Osteoblast (primary cell): ENCODE measurements at places on chromosomes 4 and X. TPM values are rescaled to one million over a fixed set of nuclear protein-coding genes. Genes with fewer than 3 reads are reported as not detected.

The AASDH gene
- 16.6 and 21.2 TPM in 2 replicates for total RNA-seq

The EOLA2 gene
- total RNA-seq, result 18.5 and 18.9 TPM in 2 replicates

The TMEM47 gene
- total RNA-seq, result 85.7 and 111 TPM in 2 replicates

- DNase-seq, result no peak
- no peak overlapping the region for H3K27ac ChIP-seq
- H3K27me3 ChIP-seq, result no peaks in the 10 kb centered on the region
- H3K4me3 ChIP-seq, result no peak overlapping the region
Measured at GRCh38 chr4:3399277-3400194, 42.2 kb upstream of the HGFAC start.

GRCh38 chrX:34578237-34578636 is 78.8 kb downstream of the TMEM47 start:
- no peaks in the 10 kb centered on the region for H3K36me3 ChIP-seq
- DNase-seq, result peak; percentile 62
- H3K4me1 ChIP-seq, result no peaks in the 10 kb centered on the region
- H3K4me3 ChIP-seq, result no peak overlapping the region
- H3K27me3 ChIP-seq, result no peaks in the 10 kb centered on the region
